ENCODE measurements at places on chromosomes 1 and 21.

DNA sequence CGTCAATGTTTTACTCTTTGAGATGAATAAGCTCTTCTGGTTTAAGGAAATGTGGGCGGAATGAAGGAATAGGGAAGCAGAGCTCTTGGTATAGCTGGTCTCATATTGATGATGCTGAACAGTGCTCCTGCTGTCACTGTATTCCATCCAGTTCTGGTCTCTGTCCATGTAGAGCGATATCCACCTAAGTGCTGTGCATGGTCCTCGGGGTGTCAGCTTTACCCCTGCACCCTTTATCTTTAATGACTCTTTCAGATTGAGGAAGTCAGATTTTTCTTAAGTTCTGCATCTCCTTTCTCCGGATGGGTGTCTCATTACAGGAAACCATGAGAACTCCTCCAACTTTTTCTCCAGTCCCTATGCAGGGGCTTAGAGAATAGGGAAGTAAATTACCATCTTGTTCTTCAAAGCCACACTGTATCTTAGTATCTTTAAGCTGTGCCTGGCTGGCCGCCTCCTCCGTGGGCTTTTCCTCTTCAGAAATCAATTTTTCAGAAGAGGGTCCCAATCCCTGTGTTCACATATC, 52.9 kb downstream of the PDE4B start:
- DNase-seq = no peak

DNA sequence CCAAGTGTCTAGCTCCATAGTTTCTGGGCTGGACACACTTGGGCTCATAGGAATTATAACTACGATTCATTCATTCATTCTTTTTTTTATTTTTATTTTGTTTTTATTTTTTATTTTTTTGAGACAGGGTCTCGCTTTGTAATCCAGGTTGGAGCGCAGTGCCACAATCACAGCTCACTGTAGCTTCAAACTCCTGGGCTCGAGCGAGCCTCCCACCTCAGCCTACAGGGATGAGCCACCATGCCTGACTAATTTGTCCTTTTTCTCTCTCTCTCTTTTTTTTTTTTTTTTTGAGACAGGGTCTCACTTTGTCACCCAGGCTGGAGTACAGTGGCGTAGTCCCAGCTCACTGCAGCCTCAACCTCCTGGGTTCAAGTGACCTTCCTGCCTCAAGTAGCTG, 42.3 kb downstream of the KCNAB2 start:
- no peak for DNase-seq

- no peak for DNase-seq
These were observed 4.0 kb downstream of the SOX13 start for GRCh38 chr1:204076891-204077290.

DNA sequence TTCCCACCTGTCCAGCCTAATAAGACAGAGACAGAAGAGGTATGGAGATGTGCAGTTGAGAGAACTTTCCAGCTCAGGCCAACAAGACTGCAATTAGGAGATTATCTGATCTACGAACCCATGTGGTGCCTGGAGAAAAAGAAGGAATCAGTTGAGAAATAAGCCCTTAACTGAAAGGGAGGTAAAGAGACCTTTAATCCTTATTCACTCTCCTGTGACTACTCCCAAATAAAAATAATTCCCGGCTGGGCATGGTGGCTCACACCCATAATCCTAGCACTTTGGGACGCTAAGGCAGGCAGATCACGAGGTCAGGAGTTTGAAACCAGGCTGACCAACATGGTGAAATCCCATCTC, 31.9 kb upstream of the SARS1 start:
- DNase-seq = no peak

DNA sequence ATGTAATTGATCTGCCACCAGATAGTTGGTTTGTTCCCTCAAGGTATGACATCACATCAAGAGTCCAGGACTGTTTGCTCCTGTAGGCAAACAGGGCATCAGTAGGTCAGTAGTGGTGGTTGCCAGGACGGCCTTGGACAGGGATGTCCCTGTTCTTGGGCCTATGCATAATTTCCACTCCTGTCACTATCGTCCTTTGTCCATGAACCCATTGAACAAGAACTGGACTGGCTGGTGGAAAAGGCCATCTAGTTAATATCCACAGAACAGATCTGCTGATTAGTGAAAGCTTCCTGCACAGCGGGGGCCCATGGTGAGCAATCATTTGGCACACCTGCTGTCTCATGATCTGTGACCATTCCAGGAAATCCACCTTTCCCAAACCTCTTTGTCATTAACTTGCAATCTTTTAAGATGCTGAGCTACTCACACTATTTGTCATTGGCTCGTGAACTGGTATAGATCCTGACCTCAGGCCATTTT, 12.4 kb upstream of the BSDC1 start:
- no peak for DNase-seq

Measured in vagina (tissue), 2 donors.